ENCODE measurements at places on chromosomes 4 and X.

GRCh38 chrX:53072418-53073114, 9.6 kb upstream of the TSPYL2 start:
- no peak for DNase-seq

GRCh38 chr4:176864238-176864637, 71.5 kb upstream of the VEGFC start:
- DNase-seq, result no peak

GRCh38 chr4:138758196-138758595, 257.4 kb upstream of the NOCT start:
- DNase-seq, result no peak

DNA sequence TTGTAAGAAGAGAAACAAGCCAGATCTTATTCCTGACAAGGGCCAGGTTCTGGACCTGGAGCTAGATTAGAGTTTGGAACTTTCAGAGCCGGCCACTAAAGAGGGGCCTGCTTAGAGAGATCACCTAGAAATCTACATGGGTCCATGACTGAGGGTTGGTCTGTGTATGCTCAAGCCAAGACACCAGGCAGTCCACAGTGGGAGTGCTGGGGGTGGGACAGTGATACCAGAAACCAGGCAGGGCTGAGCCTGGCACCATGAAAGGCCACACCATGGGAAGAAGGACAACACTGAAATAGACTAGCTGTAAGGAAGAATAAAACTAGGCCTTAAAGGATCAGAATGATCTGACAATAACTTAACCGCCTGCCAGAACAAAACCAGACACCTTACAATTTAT, 267.3 kb downstream of the ADAMTS3 start:
- DNase-seq, result no peak

- DNase-seq, result no peak
Observed at GRCh38 chr4:176548571-176548970, 228.8 kb downstream of the SPCS3 start.

- DNase-seq, result no peak
Observed at GRCh38 chrX:124529786-124530185, 183.4 kb downstream of the SH2D1A start.

DNA sequence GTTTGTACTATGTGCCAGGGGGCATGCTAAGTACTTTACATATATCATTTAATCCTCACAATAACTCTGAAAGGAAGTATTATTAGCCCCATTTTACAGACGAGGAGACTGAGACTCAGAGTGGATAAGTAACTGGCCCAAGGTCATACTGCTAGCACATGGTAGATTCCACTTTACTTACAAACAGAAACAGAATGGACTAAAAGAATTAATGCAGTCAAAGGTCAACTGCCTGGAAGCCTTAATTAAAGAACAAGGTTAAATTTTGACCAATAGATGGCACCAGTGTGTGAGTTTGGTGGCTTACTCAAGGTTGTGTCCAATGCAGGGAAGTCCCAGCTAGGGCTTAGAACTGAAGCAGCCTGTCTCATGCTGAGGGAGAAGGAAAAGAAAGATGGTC, 4.7 kb downstream of the RIPPLY1 start:
- DNase-seq, result no peak

GRCh38 chrX:124475358-124475757, 129.0 kb downstream of the SH2D1A start:
- no peak for DNase-seq

DNA sequence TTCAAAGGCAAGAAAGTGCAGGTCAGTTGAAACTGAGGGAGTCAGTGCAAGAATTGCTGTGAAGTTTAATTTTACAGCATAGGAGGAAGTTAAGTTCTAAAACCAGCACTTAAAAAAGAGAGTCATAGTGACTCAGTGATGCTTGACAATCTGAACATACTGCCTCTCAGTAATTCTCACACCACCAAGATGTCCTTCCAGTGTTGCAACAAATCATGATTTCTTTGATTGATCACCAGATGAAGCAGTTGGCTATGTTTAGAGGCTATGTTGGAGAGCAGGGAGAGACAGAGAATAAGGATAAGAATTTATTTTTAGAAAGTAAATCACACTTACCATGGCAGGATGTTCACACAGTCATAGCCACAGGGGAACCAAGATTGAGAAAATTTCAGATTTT, 13.2 kb downstream of the TRIM2 start:
- DNase-seq, result no peak

- DNase-seq, result no peak
Observed at GRCh38 chr4:125243789-125244397, 70.9 kb upstream of the FAT4 start.

- no peak for DNase-seq
Observed at GRCh38 chrX:42988700-42989099, 210.7 kb upstream of the PPP1R2C start.

- DNase-seq, result no peak
Observed at GRCh38 chr4:149955780-149956390, 122.4 kb upstream of the DCLK2 start.

DNA sequence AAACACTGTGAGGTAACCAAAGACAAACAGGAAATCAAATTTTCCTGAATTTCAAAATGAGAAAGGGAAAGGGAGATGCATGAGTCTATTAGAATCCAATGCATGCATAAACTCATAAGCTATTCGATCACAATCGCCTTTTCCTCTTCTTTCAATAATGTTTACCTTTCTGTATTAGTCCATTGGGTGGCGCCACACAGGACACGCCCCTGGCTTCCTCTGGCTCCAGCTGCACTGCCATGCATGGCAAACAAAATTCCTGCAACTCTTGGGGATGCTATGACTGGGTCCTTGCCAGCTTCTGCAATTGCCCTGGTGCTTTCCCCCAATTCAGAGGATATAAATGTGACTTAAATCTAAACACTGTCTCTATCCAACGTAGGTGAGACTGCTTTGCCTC, 424.5 kb upstream of the PCDH7 start:
- DNase-seq, result no peak

DNA sequence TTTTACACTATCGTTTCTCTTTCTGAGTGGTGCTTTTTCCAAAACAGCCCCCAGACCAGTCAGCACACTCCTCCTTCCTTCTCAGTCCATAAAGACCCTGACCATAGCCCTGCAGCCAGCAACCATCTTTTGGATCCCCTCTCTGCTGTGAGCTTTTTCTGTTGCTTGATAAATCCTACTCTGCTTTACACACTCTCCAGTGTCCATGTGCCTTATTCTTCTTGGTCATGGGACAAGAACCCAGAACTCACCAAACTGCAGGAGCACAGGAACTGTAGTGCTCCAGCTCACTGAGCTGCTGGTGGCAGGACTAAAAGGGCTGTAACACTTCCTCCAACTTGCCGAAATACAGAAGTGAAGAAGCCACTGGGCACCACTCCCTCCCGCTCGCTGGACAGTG, 32.5 kb downstream of the COX18 start:
- no peak for DNase-seq

DNA sequence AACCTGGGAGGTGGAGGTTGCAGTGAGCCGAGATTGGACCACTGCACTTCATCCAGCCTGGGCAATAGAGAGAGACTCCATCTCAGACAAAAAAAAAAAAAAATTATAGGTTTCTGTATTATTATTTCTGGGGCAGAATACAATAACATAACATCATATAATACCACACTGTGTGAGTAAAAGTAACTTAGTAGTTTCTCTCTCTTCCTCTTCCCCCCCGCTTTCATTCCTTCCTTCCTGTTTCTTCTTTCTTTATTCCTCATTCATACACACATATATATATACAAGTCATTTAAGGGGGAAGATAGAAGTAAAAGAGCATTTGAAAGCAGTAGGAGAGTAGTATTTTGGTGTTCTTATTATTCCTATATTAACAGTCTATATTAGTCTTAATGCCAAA, 55.9 kb upstream of the FHDC1 start:
- DNase-seq, result no peak

- DNase-seq, result no peak
Observed at GRCh38 chr4:99043346-99043745, 45.2 kb downstream of the ADH5 start.

- DNase-seq, result no peak
Observed at GRCh38 chrX:150790021-150790420, 96.8 kb downstream of the MTMR1 start.

- DNase-seq, result no peak
Observed at GRCh38 chr4:76246025-76246424, 5.5 kb upstream of the FAM47E start.

DNA sequence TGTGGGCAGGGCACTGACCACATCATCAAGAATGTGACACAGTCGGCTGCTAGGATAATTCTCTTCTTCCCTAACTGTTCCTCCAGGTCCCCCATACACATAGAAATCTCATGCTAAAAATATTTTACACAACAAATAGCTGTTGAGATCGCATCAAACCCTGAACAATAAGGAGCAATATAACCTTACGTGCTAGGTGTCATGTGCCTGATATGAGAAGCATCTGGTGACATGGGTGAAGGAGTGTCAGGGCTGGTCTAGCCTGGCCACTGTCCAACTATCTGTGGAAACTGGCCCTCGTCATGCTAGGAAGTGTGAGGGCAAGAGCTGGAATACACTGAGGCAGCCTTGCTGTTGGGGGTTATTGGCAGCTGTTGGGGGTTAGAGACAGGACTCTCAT, 167.3 kb upstream of the PGRMC2 start:
- no peak for DNase-seq

GRCh38 chrX:12820737-12821136, 29.5 kb downstream of the PRPS2 start:
- DNase-seq, result no peak

- no peak for DNase-seq
Observed at GRCh38 chr4:86449746-86450588, 90.1 kb upstream of the MAPK10 start.

DNA sequence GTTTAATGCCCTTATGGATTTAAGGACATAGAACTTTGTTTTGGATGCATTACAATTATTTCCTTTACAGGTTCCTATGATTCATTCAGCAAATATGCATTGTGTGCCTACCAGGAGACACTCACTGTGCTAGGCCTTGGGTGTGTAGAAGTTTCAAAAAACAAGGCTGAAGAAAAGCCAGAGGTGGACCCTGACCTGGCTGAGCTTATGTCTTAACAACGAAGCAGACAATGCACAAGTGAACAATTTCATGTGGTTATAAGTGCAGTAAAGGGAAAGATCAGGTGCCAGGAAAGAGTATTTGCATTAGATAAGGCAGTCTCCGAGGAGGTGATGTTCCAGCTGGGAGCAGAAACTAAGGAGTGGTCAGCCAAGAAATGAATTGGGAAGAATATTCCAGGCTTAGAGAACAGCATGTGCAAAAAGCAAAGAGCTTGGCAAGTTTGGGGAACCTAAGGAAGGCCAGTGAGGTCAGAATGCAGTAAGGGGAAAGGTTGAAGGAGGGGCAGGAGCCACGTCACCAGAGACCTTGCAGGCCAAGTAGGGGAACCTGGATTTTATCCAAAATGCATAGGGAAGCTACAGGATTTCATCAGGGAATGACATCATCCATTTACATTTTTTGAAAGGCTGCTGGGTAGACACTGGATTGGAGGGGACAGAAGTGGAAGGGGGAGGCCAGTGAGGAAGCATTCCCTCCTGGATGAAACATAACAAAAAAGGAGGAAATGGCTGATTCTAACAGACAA, 193.6 kb downstream of the SOWAHB start:
- no peak for DNase-seq

DNA sequence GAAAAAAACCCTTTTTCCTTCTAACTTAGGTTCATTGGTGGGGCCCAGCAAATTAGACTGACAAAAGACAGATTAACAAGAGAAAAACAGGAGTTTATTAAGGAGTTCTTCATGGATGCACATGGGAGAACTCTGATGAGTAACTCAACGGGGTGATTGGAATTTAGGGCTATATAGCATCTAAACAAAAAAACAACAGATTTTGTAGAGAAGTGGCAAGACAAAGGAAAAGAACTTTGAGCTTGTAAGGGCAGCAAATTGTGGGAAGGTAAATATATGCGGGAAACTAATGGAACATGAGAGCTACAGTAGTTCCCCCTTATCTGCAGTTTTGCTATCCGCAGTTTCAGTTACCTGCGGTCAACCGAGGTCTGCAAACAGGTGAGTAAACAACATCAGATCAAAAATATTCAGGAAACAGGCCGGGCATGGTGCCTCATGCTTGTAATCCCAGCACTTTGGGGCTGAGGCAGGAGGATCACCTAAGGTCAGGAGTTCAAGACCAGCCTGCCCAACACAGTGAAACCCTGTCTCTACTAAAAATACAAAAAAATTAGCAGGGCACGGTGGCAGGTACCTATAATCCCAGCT, 573.6 kb downstream of the ADGRL3 start:
- DNase-seq, result no peak

- DNase-seq, result no peak
Observed at GRCh38 chr4:76305033-76305687, 1.4 kb upstream of the STBD1 start.

DNA sequence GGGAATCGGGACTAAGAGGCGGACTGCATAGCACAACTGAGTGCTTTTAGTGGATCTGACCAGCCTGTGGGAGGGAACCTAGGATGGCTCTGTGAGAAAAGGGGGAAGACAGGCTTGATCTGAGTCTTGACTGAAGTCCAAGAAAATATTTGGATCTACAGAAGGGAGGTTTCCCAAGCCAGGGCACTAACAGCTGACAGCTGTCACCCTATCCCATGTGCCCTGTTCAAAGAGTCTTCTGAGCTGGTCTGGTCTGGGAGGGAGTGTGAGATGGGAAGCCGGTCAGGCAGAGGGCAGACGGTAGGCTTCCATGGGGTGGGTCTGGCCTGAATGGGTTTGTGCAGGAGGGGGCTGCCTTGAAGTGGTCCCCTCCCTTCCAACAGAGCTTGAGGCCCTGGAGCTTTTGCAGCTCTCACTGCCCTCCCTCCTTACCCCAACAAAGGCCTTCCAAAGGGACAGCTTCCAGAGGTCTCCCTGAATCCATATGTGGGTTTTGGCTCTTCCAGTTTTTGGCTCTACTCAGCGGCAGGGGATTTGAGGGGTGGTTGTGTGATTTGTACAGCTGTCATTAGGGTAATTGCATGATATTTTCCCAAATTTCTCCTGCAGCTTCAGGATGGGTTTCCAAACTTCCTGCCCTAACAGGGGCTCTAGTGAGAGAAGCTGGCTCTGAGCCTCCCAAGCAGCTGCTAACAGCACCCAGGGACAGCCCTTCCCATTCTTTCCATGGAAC, 643.7 kb downstream of the BCOR start:
- DNase-seq, result no peak

GRCh38 chrX:30513284-30513683, 64.3 kb downstream of the TASL start:
- no peak for DNase-seq

GRCh38 chrX:127574829-127575228, 477.4 kb downstream of the ACTRT1 start:
- no peak for DNase-seq

GRCh38 chr4:117908306-117909207, 125.7 kb upstream of the NDST3 start:
- DNase-seq, result no peak

GRCh38 chr4:163090997-163091684, 75.5 kb downstream of the NAF1 start:
- DNase-seq, result no peak

GRCh38 chrX:103739421-103739820, 28.7 kb downstream of the TMEM31 start:
- DNase-seq, result no peak

- DNase-seq, result no peak
Observed at GRCh38 chrX:74449322-74449936, 28.1 kb downstream of the SLC16A2 start.
